ENCODE measurements at places on chromosomes 3 and 15. TPM values are rescaled to one million over a fixed set of nuclear protein-coding genes. Genes with fewer than 3 reads are reported as not detected.

- no peak for DNase-seq
Measured at GRCh38 chr15:89964232-89964954, 36.7 kb upstream of the ZNF710 start.

Gene PARP15
- 0.94 TPM for total RNA-seq

Gene ARGFX
- total RNA-seq = not detected

Gene FEZF2
- total RNA-seq = not detected

- DNase-seq = no peak
Measured at GRCh38 chr3:18398448-18398847, 26.7 kb downstream of the SATB1 start.

- DNase-seq = no peak
Measured at GRCh38 chr3:189300345-189300744, 128.6 kb downstream of the TPRG1 start.

DNA sequence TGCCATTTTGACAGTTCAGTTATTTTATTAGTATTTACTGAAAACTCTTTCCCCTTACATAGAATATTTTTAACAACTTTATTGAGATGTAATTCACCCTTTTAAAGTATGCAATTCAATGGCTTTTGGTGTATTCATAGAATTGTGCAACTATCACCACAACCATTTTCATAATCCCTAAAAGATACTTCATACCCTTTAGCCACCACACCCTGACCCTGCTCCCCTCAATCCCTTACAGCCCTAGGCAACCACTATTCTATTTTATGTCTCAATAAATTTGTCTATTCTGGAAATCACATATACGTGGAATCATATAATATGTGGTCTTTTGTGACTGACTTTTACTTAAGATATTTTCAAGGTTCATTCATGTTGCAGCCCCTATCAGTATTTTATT is 29.7 kb downstream of the TEX9 start:
- no peak for DNase-seq

Gene IFT57
- total RNA-seq = 26.8 TPM

- no peak for DNase-seq
Measured at GRCh38 chr3:70911719-70912118, 599.3 kb upstream of the MDFIC2 start.

- DNase-seq = no peak
Measured at GRCh38 chr15:62439543-62440016, 274.5 kb upstream of the C2CD4B start.

Gene SHC4
- 3.6 TPM for total RNA-seq

DNA sequence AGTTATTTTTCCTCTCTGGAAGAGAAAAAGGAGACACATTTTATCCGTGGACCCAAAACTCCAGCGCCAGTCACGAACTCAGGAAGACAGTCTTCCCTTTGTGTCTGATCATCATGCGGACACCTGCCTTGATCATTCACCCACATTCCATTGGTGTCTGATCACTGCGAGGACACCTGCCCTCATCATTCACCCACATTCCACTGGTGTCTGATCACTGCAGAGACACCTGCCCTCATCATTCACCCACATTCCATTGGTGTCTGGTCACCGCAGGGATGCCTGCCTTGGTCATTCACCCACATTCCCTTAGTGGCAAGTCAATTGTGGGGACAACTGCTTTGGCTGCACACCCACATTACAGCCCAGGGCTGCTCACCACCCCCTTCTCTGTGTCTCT is 148.9 kb downstream of the ROBO1 start:
- no peak for DNase-seq

Gene AP3B2
- total RNA-seq = 0.42 TPM

GRCh38 chr15:31372635-31373091 is 46.0 kb downstream of the KLF13 start:
- DNase-seq = peak; percentile 73

- no peak for DNase-seq
Measured at GRCh38 chr3:14156843-14157561, 21.4 kb downstream of the XPC start.

GRCh38 chr15:64905119-64905831 is 6.4 kb upstream of the ANKDD1A start:
- peak; percentile 93 for DNase-seq

DNA sequence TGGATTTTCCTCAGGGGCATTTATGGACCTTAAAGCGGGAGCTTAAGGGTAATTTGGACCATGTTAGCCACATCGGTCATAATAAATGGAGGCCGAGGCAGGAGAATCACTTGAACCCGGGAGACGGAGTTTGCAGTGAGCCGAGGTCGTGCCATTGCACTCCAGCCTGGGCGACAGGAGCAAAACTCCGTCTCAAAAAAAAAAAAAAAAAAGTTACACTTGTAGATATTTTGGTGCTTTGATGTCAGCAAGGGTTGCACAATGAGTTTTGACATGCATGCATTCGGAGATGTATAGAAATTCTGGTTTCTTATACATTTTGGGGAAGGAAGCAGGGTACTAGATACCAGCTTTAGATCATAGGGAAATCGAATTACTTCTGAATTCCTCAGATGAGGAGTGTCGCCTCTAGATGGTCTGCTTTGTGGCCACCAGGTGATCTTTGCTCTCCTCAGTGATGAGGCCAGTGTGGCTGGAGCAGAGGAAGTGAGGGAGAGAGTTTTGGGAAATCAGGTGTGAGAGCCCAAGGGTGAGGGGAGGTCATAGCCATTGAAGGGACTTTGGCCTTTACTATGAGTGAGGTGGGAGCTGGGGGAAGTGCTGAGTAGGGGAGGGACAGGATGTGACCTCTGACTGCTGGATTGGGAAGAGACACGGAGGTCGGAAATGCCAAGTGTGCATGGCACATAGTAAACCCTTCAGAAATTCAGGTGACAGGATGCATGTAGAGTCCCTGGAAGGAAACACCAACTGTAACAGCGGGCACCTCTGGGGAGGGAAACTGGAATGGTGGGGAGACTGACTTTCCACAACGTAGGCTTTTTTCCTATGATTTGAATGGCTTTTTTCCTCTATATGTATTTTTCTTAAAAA is 8.4 kb upstream of the RBSN start:
- DNase-seq = no peak

Gene RNU5B-1
- total RNA-seq = 44.3 TPM

- DNase-seq = no peak
Measured at GRCh38 chr3:78101384-78101783, 1061.5 kb downstream of the ROBO2 start.

DNA sequence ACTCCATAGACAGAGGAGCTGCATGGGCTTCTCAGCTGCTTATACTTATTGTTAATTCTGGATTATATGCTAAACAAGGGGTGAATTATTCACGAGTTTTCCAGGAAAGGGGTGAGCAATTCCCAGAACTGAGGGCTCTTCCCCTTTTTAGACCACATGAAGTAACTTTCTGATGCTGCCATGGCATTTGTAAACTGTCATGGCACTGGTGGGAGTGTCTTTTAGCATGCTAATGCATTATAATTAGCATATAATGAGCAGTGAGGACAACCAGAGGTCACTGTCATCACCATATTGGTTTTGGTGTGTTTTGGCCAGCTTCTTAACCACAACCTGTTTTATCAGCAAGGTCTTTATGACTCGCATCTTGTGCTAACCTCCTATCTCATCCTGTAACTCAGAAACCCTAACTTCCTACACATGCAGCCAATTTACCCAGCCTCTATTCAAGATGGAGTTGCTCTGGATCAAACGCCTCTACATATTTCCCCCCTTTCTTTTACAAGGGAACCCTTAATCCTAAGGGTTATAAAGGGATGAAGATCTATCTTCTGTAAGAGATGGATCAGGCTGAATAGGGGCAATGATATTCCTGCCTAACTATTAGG is 12.1 kb upstream of the DMXL2 start:
- no peak for DNase-seq

- no peak for DNase-seq
Measured at GRCh38 chr3:192710366-192710765, 17.0 kb downstream of the FGF12 start.

Gene WDR49
- 29.6 TPM for total RNA-seq
